ENCODE measurements at places on chromosomes 12 and 14.

GRCh38 chr14:38583471-38583870 is 327.6 kb upstream of the CLEC14A start:
- no peak for DNase-seq

GRCh38 chr12:50052544-50052943 is 4.9 kb upstream of the ASIC1 start:
- DNase-seq: no peak

DNA sequence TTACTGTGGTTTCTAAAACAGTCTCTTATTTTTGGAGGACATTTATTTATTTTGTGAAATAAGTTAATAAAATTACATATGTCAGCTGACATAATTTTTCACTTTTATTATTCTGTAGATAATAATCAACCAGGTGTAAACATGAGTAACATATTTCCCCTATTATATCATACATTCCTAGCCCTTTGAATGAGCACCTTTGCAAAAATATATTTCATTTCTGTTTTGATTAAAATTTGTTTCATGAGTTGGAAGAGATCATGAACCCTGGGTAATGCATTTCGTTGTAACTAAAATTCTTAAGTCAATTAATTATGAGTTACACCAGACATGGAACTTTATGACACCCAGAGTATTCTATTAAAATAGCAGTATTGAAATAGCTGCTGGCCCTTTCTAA is 56.3 kb downstream of the SLC16A7 start:
- DNase-seq: no peak

- DNase-seq: peak; percentile 94
Measured at GRCh38 chr14:69013943-69014782, 35.1 kb upstream of the ACTN1 start.

Measured in left colon (tissue), 2 donors.